Sigmoid colon (tissue), 7 donors: ENCODE measurements at places on chromosomes 4 and X. TPM values are rescaled to one million over a fixed set of nuclear protein-coding genes. Genes with fewer than 3 reads are reported as not detected.

The IDUA gene
- total RNA-seq = 7.1 TPM

The MTHFD2L gene
- 13.8 TPM for total RNA-seq

DNA sequence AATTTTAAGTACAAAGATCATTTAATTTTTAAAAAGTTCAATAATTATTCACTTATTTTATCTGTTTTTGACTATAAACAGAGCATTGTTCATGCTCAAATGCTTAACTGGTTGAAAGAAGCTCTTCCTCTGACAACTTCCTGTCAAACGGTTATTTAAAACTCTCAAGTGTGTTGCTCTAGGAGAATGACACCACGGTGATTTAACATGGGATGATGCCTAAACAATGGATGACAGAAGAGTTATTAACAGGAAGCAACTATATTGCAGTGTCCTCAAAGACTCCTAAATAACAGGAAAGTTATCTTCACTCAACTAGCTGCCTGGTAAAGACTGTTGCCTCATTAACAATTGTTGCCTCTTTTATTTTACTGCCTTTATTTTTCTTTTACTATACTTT is 509.6 kb downstream of the PACRGL start:
- DNase-seq = no peak

The C4orf36 gene
- total RNA-seq = not detected

DNA sequence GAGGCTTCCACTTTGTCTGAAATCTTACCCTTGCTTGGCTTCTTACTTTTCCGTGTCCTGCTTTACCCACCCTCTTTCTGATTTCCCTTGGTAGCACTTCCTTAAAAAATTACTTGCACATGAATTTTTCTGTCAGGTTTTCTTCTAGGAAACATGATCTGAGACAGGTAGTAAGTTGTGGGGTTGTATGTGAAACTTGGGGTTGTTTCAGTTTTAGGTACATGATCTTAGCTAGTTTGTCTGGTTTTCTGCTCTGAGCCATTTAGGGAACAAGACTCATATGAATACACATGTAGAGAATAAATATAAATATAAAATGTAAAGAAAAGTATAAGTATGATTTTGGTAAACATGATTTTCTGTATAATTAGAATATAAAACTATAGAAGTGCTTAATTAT is 17.4 kb upstream of the ARMCX2 start:
- DNase-seq = no peak

DNA sequence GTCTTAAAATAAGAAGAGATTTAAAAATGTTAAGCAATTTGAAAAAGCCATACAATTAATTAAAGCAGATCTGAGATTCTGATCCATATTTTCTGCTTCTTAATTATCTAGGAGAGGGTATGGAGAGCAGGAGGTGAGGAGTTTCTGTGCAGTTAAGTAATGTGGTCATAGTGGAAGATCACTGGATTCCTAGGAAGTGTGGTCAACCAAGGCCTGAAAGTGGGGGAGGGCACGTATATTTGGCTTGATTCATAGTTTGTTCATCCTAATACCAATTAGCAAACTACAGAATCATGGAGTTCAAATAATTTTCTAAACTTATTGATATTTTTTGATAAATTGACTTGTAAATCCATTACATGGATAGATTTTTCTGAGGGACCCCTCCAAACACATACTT is 768.3 kb downstream of the RAPGEF2 start:
- DNase-seq = no peak

- peak; percentile 94 for DNase-seq
Observed at GRCh38 chr4:1209821-1210220, 37.4 kb upstream of the SPON2 start.

GRCh38 chrX:99033226-99033901 is 1376.7 kb downstream of the PCDH19 start:
- no peak for DNase-seq

DNA sequence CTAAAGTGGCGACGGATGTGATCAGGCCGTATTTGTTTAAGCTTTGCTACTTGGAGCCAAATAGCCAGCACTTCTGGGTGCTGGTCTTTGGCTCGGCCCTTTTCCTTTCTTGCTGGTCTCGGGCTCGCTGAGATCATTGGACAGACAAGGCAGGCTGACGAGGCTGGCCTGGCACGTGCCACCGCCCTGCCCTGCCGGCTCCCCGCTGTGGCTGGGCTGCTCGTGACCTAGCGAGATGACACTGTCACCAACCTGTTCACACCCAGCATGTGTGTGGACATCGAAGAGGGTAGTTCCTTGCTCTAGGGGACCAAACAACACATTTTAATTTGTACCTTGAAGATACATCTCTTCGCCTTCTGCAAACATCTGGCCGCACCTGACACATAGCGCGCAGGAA is 98.0 kb downstream of the ABLIM2 start:
- DNase-seq = no peak
